ENCODE measurements at places on chromosomes 6 and 20. TPM values are rescaled to one million over a fixed set of nuclear protein-coding genes. Genes with fewer than 3 reads are reported as not detected.

The GPR6 gene
- not detected for total RNA-seq

The RIPPLY2 gene
- not detected for total RNA-seq

The XKR7 gene
- total RNA-seq = not detected

The LY6G6D gene
- not detected for total RNA-seq

The TSPO2 gene
- not detected for total RNA-seq

The TTK gene
- 23.1 TPM for total RNA-seq

The GPX5 gene
- not detected for total RNA-seq

All from A375 (cell line).